ENCODE measurements at places on chromosomes 1 and 21.

DNA sequence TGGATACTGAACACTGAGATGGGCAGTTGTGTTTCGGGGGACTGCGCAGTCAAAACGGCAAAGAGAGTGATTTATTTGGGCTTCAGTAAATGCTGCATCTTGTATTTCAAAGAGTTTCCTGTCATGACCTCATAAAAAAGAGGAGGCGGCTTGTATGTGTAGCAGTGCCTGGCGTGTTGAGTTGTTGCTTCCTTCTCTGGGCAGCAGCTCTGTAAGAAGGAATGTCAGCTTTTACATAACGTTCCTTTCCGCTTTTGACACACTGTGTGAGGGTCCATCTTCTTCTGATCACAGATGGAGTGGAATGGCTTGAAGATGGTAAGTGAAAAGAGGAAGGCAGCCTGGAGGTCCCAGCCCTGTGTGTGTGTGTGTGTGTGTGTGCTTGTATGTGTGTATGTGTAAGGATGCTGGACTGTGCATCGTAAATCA, 941 bp downstream of the ELAVL4 start:
- DNase-seq: no peak

- no peak for DNase-seq
Observed at GRCh38 chr21:35929901-35930300, 130.4 kb downstream of the SETD4 start.

DNA sequence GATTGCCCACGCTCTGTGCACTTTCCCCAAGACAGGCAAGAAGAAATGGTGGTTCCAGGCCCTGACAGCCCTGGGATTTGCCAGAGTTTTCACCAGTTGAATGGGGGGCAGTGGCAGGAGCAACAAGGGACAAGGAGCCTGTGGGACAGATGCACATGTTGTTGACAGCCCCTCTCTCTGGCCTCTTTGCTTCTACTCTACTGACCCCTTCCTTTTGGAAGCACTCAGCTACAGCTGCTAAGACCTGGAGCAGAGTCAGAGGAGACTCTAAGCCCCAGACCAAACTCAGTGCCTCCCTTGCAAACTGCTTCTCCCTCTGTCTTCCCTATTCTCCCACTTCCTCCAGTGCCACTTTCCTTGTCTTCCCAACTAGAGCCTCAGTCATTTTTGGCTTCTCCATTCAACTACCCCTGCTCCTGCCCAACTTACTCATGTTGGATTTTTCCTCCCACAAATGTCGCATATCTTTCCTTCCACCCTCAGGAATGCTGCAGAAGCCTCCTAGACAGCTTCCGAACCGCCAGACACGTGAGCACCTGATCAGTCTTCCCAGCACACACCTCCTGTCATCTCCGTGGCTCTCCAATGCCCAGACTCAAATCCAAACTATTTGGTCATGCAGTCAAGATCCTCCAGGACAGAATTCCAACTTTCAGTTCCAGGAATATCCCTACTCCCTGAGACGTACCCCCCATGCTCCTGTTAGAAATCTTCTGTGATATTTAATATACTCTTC, 9.1 kb downstream of the INKA2 start:
- no peak for DNase-seq

DNA sequence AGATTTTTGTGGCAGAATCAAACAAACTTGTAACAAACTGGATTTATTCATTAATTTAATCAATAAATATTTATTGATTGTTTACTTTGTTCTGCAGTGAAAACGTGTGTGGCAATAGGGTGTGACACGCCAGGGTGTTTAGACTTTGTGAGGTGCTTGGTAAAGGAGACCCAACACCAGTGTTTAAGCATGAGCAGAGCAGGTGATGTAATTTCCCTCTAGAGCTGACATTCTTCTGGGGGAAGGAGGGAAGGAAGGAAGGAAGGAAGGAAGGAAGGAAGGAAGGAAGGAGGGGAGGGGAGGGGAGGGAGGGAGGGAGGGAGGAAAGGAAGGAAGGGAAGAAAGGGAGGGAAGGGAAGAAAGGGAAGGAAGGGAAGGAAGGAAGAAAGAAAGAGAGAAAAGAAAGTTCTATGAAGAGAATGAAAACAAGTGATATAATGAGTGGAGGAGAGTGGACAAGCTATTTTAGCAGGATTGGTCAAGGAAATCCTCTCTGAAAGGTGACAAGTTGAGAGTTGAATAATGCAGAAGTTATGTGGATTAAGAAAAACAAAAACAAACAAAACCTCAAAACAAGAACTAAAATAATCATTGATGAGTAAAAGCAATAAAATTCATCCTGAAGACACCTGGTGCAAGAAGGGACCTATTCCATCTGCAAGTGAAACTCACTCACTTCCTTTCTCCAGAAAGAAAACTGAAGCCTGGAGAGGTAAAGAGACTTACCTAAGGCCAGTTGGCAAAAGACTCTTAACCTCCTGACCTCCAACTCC, 60.8 kb downstream of the TSEN15 start:
- DNase-seq: no peak

DNA sequence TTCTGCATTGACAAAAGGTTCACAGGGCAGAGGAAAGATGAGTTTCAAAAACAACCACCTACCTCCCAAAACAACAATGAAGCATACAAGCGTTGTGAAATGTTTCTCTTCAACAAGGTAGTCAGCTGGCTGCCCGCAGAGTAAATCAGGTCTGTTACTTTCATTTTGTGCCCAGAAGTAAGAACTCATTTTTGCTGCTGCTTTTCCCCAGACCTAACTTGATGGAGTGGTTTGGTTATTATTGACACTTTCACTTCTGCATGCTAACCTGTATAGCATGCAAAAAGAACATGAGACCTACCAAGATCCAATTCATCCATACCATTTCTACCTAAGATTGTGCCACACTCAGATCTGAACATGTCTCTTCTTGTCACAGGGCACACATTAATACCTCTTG, 1.3 kb downstream of the SLC9C2 start:
- DNase-seq: no peak

DNA sequence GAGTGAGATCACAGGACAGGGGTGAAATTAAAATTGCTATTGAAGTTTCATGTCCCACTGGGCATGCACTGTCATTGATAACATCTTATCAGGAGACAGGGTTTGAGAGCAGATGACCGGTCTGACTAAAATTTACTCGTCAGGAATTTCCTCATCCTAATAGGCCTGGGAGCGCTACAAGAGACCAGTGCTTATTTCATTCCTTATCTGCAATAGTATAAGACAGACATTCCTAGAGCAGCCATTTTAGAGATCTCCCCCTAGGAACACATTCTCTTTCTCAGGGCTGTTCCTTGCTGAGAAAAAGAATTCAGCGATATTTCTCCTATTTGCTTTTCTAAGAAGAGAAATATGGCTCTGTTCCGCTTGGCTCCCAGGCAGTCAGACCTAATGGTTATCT, 181.4 kb upstream of the ETV3 start:
- no peak for DNase-seq

GRCh38 chr1:179083533-179083932, 1.7 kb downstream of the TOR3A start:
- no peak for DNase-seq

- peak; percentile 26 for DNase-seq
Observed at GRCh38 chr21:41445465-41445862, 19.4 kb downstream of the MX1 start.

GRCh38 chr1:226066415-226067078, 4.0 kb downstream of the H3-3A start:
- no peak for DNase-seq

DNA sequence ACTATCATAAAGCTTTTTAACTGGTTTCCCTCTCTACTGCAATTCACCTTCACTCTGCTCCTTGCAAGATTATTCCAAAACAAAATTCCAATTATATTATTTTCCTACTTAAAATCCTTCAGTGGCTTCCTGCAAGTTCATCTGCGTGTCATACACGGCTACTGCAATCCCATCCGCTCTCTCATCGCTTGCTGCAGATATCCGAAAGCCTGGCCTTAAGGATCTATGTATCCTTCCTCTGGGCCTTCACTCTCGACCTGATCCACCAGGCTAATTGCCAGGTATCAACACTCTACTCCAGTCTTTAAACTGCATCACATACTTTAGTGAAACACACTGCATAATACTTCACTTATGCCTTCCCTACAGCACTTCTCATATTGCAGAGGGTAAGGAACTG, 44.0 kb downstream of the VAV3 start:
- no peak for DNase-seq

- DNase-seq: no peak
Observed at GRCh38 chr1:161784968-161785367, 18.8 kb downstream of the ATF6 start.

GRCh38 chr1:215360031-215360430, 207.1 kb upstream of the KCTD3 start:
- no peak for DNase-seq

GRCh38 chr1:116909512-116910378, at the start of gene PTGFRN:
Gene PTGFRN (plus strand): TSS chr1:116909916. CDS start chr1:116910204, 288 bp downstream.
- DNase-seq: peak; percentile 76

DNA sequence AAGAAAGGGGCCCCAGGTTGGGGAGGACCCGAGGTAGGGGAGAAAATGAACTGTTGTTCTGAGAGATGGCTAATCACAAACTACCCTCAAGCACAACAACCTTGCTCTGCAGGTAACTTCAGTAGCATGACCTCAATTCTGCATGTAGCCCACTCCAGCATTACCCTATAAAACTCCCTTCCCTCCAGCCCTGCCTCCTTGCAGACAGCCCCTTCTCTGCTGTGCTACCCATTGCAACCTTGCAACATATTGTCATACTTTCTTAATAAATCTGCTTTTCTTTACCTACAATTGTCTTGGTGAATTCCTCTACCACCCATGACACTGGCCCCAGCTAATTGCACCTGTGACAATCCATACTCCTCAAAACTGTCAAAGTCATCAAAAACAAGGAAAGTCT, 428.9 kb downstream of the MATN1 start:
- no peak for DNase-seq

DNA sequence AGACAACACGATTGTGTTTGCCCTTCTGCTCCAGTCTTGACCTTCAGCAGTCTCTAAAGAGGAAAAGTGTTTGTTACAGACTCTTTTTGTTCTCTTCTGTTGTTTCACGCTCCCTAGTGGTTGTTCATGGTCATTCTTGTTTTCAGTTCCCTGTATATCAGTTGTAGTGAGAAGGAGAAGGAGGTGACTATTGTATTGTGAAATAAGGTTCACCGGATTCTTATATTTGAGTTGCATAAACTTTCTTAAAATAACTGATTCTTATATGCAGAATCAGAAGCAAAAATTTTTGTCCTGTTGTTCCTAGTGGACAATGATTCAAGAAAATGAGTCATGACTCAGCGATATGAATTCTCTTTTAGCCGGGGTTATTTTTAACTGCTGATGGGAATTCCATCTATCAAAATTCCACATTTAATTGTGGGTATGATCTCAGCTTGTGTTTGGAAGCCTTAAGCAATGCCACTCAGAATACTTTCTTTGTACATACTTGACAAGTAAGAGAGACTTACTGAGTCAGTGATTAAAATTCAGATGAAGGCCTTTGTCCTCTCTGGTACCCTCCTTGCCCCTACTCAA, 152.2 kb downstream of the CLEC20A start:
- no peak for DNase-seq

DNA sequence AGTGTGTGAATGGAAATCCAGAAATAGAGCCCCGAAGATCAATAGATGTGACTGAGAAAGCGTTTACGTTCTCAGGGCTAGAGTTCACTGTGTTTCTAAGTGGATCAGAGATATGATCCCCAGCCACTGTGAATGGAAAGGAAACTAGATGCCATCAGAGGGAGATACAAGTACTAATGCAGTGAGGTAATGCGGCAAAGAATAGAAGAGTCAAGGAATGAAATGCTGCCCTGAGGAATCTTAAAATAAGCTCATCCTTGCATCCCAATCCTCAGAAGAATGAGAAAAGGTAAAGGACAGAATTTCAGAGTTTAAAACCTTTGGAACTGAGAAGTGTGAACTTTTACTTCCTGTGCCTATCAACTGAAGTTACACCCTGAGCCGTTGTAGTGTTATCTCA, 165.5 kb upstream of the ESRRG start:
- DNase-seq: no peak

DNA sequence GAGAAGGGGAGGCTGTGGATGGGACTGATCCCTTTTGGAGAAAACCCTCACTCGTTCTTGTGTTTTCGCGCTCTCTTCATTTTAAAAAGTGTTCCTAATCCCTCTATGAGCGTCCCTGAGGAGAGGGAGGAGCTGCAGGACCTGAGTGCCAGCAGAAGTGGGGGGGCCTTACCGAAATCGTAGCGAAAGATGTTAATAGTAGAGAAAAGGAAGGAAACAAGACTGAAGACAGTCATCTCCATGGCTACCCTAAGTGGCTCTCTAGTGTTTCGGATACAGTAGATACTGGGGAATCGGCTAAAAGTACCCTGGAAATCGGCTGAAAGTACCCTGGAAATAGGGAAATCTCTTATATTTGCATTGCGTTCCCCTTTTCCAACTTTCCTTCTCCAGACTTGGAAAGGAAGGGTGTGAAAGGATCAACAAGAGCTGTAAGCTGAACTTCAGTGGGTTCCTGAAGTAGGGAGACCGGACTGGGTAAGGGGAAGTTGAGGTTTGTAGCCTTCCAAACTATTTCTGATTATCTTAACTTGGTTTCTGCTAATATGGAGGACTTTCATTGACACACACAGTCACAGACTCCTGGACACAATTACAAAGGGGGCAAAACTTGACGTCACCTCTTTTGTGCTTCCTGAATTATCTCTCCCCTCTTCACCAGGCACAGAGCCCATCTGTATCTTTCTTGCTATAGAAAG, 486 bp upstream of the DSTYK start:
- no peak for DNase-seq

DNA sequence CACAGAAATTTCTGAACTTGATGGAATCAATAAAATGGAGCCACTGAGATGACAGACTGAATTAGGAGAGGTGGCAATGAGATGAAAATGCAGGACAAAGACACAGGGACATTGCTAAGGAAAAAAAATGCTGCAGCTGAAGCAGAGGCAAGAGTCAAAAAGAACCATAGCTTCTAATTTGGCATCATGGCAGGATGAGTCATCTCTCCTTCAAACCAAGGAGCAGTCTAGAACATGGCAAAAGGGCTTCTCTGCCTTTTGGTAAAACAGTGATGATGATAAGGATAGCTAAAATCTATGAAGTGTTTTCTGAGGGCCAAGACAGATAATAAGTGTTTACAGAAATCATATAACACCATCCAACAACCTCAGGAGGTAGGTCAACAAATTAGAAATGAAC, 16.8 kb downstream of the SLC19A2 start:
- no peak for DNase-seq

DNA sequence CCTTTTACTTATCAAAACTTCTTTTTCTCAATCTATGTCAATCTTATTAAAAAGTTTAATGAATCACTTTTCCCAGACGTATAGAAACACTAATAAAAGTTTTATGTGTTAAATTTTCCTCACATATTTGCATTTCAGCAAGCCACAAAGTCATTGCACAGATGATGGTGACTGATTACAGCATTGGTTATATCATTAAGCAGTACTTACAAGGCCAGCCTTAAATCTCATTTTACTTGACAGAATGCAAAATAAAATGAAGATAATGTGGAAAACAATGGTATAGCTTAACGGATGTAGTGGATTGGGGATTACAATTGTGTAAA, 39.5 kb downstream of the TMEM200B start:
- DNase-seq: no peak

Measured in sciatic nerve (tissue), 2 donors.